Stimulated activated CD4-positive, alpha-beta T cell treated with anti-CD3 and anti-CD28 coated beads, Interleukin-15, amount 100 ng/mL, for 24 hours (primary cell): ENCODE measurements at places on chromosomes 13 and 19.

DNA sequence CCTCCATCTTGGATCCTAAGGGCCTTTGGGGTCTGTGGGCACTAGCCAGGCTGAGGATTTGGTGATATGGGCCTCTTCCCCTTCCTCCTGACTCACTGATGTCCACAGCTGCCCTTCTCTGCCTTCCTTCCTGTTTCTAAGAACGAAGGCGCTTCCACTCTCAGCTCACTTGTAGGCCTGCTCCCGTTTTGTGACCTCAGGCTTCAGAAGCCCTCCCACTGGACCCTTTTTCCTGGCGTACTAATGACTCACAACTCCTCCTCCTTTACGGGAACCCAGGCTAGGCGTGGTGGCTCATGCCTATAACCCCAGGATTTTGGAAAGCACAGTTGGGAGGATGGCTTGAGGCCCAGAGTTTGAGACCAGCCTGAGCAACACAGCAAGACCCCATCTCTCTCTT, 55.6 kb downstream of the TMED1 start:
- no peak for DNase-seq

DNA sequence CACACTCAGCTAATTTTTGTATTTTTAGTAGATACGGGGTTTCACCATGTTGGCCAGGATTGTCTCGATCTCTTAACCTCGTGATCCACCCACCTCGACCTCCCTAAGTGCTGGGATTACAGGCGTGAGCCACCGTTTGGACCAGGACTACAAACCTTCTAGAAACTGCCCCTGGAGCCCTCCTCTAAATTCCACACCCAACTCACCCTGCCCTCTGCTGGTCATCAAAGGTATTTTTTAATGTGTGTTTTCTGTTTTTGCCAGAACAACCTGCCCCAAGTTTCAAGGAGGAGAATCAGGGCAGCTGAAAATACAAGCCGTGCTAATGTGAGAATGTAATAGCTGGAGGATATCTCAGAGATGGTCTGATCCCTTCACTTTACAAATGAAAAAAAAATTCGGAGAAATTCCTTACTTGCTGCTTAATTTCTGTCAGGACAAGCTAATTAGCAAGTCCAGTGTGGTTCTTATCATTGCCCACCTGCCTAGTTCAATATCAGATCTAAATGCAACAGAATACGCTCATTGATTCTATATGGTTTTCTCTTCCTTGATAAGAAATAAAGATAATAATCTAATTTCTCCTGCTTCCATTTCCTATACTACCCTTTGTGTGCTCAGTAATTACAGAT, 4.1 kb downstream of the ATP8A2 start:
- DNase-seq: peak; percentile 37

- peak; percentile 32 for DNase-seq
These were observed 711 bp downstream of the FUT2 start for GRCh38 chr19:48696353-48697010.

DNA sequence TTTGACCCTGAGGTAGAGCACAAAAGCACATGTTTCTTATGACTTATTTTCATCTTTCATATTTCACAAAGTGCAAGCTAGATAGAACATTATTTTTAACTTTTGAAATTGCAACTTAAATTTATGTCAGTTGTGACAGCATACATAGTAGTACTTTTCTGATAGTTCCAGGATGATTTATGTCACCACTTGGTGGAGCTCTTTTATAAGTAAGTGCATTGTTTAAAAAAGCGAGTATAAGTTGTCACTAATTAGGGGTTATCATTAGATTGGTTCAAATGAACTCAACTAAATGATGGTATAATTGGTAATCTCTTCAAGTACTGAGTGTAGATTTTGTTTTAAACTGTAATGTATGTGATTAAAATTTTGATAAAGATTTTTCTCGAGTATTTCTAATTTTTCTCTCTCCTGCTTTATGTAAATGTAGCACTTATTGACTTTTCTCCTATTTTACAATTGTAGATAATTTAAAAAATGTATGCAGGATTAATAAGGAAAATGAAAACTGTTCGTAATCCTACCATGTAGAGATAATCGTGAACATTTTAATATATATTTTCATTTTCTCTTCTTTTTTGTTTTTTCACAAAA, 31.1 kb downstream of the RB1 start:
- no peak for DNase-seq

DNA sequence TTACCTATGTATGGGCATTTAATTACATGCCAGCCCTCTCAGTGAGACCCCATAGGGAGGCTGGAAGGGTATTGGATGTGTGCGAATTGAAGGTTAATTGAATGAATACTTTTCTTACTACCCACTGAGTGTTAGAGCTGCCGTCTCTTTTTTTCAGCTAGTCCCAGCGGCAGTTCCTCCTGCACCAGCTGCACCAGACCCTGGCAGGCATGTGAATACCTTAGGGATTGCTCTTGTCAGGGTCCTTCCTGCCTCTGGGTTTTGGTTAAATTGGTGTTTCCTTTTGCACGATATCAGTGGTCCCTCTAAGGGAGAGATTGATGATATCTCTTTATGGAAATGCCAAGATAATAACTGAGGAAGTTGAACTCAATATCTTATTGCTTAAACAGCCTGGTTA, 9.8 kb upstream of the CXCL17 start:
- DNase-seq: no peak

DNA sequence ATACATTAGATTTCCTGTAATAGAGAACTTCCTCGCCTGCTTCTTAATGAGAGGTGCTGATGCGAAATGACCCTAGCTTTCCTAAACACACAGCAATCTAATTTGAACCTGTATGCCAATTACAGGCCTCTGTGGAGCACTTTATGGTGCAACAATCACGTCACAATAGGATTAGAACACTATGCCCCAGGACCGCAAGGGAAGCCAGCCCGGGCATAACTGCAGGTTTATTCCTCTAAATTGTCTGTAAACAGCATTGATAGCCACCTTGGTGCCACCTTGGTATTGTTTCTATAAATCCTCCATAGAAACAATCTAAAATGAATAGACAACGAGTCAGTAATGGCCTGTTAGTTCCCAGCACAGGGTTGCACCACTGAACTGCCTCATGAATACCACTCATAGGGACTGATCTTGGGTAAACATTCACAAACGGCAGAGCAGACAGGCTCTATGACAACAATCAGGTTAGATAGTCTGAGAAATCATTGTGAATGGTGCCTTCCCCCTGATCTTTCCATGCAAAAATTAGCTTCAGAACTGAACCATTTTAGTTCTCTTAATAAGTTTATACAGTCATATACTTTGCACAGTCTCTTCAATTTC, 182.5 kb upstream of the OBI1 start:
- no peak for DNase-seq
